ENCODE measurements at places on chromosomes 5 and 9.

DNA sequence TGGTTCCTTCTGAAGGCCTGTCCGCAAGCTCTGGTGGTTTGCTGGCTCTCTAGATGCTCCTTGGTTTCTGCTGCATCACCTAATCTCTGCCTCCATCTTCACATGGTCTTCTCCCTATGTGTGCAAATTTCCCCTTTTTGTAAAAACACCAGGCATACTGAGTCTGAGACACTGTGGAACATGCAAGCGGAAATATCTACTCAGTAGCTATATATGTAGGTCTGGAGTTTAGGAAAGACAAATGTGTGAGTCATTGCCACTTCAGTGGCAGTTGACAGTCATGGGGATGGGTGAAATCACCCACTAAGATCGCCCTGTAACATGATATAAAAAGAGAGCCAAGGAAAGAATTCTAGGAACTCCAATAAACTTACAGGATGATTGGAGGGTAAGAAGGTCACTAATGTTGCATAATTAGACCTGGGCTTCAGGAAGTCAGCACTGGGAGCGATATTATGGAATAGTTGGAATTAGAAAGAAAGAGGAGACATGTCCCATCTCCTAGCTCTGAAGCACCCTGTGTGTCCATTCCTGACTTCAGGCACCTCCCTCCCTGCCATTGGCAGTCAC is 22.7 kb upstream of the UBLCP1 start:
- no peak for DNase-seq

- DNase-seq = peak; percentile 32
These were observed 2.3 kb downstream of the KLF9 start for GRCh38 chr9:70411930-70412831.

GRCh38 chr5:542319-543311 is 18.4 kb upstream of the SLC9A3 start:
- no peak for DNase-seq

- DNase-seq = no peak
These were observed 169.2 kb downstream of the SLIT3 start for GRCh38 chr5:169131616-169132301.

DNA sequence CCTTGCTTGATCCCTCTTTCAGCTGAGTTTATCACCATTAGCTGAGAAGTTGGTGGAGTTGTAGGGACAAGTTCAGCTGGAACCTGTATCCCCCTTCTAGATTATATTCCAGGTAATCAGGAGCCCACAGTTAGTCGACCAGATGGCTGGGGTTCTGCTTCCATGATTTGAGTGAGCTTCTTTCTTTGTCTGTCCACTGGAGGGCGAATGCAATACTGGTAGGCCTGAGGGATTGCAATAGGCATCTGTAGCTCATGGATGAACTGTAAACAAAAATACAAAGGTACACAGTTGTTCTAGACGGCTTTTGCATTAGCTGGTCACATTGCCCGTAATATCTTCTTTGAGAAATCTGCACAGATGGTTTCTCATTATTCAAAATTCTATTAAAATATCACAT is 88.9 kb downstream of the PCSK5 start:
- DNase-seq = no peak

DNA sequence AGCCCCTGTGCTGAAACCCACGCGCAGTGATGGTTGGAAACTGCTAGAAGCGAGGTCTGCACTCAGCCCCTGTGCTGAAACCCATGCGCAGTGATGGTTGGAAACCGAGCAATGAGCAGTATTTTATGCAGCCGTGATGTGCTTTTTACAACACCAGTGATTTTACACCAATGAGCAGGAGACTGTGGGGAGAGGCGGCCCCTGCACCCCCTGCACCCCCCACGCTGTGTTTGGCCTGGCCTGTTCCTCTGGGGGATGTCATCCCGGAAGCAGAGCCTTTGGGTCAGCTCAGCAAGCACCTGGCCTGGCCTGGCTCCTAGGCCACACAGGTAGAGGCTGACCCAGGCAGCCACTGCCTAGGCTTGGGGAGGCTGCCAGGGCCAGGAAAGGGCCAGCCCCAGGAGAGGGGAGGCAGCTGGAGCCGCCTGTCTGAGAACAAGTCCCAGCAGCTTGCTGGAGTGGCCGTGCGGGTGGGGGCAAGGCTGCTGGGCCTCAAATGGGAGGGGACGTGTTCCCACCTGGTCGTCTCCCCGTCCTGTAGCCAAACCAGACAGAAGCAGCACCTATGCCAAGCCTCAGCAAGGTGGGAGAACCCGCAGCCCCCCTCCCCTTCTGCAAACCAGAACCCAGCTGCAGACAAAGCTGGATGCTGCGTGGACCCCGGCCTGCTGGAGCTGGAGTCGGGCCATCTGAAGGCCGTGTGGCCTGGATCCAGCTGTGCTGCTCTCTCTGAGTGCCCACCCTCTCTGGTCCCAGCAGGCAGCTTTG is 46.8 kb downstream of the DBH start:
- DNase-seq = no peak

GRCh38 chr5:111013011-111013410 is 58.5 kb upstream of the TSLP start:
- DNase-seq = no peak

DNA sequence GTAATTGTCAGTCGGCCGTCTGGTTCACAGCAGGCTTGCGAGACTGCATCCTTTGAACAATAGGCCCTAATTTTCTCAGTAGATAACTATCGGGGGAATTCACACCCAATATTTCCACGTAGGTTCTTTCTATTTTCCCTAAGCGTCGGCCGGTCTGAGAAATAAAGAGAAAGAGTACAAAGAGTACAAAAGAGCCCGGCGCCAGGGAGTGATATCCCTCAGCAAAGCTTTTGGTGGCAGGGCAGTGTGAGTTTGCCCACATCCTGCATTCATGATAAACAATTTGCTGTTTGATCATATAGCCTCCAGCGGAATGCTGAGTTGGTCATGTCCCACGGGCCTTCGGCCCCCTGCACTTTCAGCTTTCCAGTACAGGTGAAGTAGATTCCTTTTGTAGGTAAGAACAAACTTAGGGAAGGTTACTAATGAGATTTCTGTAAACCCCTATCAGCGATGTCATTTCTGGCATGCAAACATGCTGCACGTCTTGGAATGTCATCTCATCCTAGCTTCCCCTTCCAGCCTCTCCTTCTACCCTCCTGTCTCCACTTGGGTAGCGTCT is 4.7 kb upstream of the PTGR1 start:
- DNase-seq = no peak

GRCh38 chr5:116421080-116421629 is 153.5 kb downstream of the SEMA6A start:
- DNase-seq = no peak

DNA sequence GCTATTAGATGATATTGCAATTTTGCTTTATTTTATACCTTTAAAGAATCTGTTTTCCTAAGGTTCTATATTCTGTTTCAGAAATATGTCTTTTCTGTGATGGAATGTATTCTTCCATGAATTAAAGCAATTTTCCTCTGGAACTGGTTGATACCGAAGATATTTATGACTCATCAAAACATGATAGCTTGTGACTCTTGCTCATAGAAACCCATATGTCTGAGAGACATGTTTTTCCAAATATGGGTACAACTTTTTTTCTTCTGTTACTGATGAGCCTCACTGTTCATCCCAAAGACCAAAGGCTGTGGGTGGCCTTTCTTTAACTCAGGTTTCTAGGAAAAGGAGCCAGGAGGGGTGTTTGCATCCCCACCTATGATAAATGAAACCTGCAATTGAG is 126.1 kb upstream of the PAPPA start:
- no peak for DNase-seq

DNA sequence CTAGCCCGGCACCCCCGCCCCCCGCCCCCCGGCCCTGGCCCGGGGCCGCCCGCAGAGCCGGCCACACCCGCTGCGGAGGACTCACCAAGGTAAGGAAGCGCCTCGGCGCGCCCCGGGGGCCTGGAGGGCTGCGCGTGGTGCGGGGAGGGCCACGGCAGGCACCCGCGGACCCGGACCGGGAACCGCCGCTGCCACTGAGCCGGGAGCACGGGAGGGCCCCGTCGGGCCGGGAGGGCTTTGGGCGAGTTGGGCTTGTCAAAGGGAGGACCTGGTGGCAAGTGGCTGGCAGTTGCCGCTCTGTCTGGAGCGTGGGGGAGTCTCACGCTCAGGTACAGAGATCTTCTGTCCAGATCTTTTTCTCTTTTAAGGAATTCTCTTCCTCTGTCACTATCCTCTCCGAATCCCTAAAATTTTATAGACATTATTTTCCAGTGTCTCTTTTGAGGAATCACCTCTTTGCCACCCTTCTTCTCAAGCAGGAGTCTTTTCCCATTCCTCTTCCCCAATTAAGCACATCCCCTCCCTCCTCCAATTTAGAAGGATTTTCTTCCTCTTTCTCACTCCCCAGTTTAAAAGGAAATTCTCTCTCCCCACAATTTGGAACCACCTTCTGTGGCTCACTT is 11.3 kb upstream of the LHX2 start:
- DNase-seq = no peak

GRCh38 chr5:94080390-94080789 is 339.0 kb upstream of the POU5F2 start:
- no peak for DNase-seq

GRCh38 chr5:1090538-1090937 is 21.3 kb downstream of the SLC12A7 start:
- no peak for DNase-seq

- DNase-seq = no peak
These were observed 131.8 kb upstream of the GABRP start for GRCh38 chr5:170651604-170652277.

DNA sequence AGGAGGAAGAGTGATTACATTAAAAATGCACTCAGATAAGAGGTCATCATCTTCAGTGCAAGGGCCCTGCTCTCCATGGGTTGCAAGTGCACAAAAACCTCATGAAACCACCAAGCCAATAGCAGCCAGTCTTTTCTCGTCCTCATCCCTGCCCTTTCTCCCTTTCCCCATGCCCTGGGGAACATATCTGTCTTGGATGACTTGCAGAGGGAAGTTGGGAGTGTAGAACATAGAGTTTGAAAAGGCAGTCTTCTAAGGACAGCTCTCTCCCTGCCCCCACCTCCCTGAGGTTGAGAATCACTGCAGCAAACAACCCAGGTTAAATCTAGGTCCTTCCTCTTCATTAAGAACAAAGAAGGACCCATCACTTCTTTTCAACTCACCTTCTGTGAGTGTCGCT is 22.0 kb downstream of the DDX31 start:
- DNase-seq = no peak

GRCh38 chr9:83012168-83012921 is 50.6 kb downstream of the RASEF start:
- DNase-seq = no peak

DNA sequence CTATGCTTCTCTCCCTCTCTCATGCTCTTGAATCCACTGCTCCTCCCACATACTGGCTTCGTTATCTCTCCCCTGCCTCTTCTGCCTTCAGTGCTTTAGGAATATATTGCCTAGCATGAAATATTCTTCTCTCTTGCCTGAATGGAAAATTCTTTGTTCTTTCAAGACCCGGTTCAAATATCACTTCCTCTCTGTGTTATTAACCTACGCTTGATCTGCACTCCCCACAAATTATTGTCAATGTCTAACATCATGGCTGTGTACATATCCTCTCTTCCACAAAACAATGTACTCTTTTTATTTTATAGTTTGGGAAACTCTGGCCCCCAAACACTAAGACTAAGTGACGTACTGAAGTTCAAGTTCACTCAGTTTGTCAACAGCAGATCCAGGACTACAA is 211.0 kb downstream of the SEC61B start:
- DNase-seq = no peak

DNA sequence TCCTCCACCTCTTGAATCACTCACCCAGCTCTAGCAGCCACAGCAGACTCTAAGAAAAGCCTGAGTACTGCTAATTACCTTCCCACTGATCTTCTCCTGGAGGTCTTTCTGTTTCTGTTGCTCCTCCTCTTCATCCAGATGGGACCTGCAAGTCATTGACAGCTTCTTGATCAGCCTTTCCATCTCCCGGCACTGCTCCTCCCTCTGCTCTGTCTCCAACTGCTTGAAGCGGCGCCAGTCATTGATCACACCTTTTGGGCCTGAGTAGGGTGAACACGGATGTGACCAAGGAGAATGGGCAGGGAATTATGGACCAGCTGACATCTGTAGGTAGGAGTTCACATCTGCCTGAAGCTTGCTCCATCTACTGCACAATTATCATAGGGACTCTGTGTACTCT is 5.5 kb downstream of the PDCL start:
- DNase-seq = no peak

GRCh38 chr5:131536211-131536826 is 98.7 kb downstream of the RAPGEF6 start:
- no peak for DNase-seq

- peak; percentile 36 for DNase-seq
These were observed at the start of gene DNM1 for GRCh38 chr9:128203024-128203706. DNM1 (plus strand) TSS chr9:128203379; CDS start chr9:128203471, 92 bp downstream.

- DNase-seq = no peak
These were observed 26.9 kb downstream of the GALNT12 start for GRCh38 chr9:98834386-98834785.

DNA sequence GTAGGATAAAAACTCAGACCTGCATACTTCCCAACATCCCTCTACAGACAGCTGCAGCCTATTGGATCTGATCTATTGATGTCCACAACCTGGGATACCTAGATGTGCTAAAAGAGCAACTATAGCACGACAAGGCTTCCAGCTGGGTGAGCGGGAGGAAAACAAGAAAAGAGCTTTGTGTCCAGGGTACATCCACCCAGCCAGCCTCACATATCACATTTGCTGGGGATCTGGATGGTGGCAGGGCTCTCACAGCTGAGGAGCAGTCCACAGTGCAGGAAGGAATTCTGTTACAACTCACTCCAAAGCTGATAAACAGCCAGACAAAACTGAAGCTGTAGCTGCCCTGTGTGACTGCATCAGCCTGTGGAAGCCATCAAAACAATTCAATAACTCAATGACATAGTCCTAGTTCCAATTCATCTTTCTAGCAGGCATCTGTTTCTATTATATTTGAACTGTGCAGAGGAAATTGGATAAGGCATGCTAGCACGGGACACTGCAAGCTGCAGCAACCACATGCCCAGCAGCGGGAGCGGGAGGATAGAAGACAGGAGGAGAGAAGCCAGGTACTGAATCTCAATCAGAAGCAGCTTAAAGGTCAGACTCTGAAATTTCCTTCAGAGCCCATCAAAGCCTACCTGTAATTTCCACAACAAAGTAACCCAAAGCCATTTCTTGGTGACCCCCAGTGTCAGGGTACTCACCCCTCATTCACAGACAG is 45.0 kb downstream of the MED10 start:
- no peak for DNase-seq

GRCh38 chr9:101465326-101465915 is 29.8 kb upstream of the ALDOB start:
- no peak for DNase-seq
